Stimulated activated CD4-positive, alpha-beta T cell treated with anti-CD3 and anti-CD28 coated beads, Interleukin-12 subunit alpha, Interleukin-12 subunit beta, amount 100 ng/mL, for 24 hours (primary cell): ENCODE measurements at places on chromosomes 1 and 21.

GRCh38 chr1:39360731-39361130 lies 130.7 kb upstream of the BMP8A start:
- no peak for DNase-seq

DNA sequence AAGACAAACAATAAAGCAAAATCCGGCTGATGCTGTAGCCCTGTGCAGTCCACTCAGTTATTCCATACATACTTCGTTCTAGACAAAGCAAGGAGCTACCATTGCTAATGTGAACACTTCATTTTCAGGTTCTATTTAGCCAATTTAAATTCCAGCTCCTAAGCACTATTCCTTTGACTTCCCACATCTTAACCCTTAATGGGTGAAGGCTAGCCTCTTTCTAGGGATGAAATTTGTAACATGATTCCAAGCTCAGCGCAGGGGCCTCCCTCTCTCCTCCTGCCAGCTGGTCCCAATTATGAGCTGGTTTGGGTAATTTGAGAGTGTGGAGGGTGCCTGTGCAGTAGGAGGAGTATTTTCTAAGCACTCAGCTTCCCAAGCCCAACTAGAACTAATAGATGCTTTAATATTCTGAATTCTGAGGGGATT lies 53.9 kb upstream of the PTGFRN start:
- no peak for DNase-seq

DNA sequence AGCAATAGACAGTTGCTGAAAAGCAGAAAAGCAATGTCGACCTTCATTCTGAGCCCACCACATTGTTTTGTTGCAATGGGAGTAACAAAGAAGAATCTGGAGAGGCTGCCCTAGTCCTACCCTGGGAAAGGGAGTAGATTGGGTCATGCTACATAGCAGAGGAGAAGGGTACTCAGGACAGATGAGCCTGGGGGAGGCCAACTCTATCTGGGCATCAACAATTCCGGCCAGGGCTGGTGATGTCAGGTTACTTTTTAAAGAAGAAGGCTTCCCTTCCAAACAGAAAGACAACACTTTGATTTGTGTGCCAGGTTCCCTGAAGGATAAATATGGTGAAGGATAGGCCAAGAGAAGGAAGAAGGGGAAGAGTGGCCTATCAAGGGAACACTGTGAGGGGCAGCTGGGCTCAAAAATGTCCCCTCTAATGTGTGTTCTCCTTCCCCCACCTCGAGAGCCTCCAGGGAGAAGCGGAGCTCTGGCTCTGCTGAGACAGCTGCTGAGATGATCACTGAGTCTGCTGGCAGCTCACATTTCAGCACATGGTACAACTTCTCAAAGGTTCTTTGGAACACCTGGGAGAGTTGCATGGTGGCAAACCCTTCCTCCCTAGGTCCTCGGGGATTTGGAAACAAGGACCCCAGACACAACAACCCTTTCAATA lies 3.2 kb upstream of the ADIPOR1 start:
- no peak for DNase-seq

GRCh38 chr1:84719543-84720217 lies 29.4 kb upstream of the SSX2IP start:
- DNase-seq, result no peak

DNA sequence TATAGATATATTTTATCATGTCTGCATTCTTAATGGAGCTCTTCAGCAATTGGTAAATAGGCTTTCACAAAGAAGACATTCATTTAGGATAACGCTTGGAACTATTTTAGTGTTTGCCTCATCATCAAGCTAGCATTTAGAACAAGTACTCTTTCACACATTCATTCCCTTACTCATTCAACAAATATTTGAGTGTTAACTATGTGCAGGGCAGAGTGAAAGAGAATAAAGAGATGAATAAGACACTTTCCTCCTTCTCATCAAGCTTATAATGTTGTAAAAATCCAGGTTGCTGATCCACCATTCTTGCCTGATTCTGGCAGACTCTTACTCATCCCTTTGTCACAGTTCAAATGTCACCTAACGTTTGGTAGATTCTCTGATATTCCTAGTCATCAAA lies 386.3 kb upstream of the BEND5 start:
- no peak for DNase-seq

GRCh38 chr1:204065174-204065985 lies 7.5 kb upstream of the SOX13 start:
- no peak for DNase-seq

- DNase-seq, result no peak
These were observed 289.9 kb downstream of the DPYD start for GRCh38 chr1:97630948-97631347.

DNA sequence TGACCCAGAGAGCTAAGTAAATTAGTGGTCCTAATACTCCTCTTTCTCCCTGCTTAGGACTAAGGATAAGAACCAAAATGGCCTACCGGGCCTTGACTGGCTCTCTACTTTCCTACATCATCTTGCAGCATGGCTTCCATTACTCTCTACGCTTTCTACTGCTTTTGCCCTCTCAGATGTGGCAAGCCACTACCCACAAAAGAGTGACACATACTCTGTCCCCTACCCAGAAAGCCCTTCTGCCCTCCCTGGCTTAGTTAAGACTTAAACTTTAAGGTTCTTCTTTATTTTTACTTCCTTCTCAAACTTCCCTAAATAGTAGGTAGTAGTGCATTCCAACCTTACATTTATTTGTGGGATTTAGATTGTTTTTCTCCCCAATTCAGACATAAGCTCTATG lies 228.1 kb downstream of the TPR start:
- no peak for DNase-seq

- no peak for DNase-seq
These were observed 339.5 kb upstream of the C1orf87 start for GRCh38 chr1:60413091-60413490.

DNA sequence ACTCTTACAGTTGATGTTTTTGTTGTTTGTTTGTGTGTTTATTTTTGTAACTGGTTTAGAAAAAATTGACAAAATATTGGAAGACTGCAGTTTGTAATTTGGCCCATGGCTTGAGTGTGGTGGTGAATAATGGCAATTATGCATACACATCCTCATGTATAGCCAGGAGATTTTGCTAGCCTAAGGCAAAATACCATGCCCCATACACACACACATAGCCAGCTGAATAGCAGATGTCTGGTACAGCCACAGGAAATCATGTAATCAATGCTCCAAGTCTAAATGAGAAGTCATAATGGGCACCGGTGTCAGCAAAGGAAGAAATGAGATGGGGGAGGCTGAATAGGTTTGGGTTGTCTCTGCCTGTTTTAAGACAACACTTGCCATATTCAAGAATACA lies 135.2 kb upstream of the COA6 start:
- DNase-seq, result no peak

- DNase-seq, result no peak
These were observed 44.6 kb downstream of the UBR4 start for GRCh38 chr1:19165501-19165900.

- DNase-seq, result no peak
These were observed 415.1 kb downstream of the LRRIQ3 start for GRCh38 chr1:73782901-73783300.

GRCh38 chr1:151815716-151816327 lies 10.6 kb upstream of the LINGO4 start:
- DNase-seq, result no peak

DNA sequence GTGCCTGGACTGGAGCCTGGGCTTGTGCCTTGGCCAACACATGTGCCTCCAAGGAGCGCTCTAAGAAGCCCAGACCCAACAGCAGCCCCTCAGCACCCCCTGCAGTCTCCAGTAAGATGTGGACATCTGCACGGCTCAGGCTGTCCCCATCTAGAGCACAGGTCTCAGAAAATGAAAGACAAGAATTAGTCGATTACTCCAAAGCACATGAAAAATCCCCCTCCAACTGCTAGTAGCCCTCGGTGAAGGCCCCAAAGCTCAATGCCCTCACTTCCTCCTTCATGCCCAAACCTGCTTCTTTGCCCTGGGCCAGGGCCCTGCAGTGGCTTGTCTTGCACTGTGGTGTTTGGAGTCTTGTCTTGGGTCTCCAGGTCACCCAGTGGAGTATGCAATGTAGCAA lies 21.9 kb upstream of the ERO1B start:
- no peak for DNase-seq

DNA sequence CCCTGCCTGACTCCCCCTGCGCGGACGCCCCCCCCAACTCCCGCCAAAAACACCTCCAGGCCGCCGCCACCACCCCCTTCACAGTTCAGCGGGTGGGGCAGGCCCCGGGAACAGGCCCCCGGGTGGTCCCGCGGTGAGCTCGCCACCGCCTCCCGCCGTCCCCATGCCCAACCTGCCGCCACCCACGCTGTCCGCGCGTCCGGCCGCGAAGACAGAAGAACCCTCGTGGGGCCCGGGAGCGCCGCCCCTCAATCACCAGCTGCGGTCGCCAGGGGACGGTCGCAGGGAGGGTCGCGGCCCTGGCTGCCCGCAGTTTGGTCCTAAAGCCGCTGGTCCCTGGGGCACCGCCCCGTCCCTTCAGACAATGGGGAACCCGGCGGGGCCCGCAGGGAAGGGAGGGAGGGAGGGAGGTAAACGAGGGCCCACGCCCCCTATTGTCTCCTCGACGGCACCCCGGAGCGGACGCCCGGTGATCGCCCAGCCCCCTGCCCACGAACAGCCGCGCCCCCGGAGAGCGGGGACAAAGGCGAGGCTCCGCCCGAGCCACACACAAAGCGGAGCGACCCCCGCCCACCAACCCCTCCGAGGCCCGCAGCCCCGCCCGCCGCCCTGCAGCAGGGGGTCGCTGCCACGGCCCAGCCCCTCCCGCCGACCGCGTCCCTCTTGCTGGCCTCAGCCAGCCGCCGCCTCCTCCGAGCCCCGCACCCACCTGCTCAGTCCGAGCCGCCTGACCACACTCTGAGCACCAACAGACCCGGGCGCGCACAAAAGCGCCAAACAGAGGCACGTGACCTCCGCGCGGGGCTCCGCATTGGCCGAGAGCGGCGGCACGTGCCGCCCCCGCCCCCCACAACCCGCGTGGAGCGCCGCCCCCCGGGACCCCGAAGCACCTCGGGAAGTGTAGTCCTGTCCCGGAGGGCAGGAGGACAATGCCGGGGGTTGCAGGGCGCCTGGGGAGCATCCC lies at the start of gene STMN1:
Gene STMN1 (minus strand): TSS at position 740 of the 964 bp plus-strand sequence. CDS start 1,743 bp downstream, outside the sequence.
- DNase-seq, result peak; percentile 88

DNA sequence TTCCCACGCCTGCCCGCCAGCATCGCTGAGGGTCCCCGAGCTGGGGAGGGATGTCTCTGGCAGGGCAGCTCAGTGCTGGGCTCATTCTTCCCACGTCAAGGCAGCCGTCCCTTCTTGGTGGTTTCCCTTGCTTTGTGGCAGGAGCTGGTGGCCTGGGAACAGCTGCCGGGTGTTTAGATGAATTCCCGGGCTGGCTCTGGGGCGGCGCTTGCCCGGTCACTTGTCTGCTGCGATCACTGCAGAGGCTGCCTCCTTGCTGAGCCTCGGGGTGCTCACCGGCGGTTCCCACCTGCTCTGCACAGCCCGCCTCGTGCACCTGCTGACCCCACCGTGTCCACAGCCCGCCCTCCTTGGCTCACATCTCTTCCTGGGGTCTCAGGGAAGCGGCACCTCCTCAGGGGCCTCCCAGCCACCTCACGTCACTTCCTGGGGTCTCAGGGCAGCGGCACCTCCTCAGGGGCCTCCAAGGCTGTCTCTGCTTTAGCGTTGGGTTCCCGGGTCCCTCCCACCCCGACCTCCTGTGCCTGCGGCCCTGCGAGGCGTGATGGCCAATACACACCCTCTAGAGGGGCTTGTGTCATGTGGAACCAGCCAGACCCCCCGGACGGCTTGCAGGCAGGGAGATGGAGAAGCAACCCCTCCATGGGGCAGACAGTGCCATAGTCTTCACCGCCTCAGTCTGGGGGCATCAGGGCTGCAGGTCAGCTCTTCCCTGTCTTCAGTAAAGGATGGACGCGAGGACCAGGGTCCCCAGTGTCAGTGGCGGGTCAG lies 13.5 kb downstream of the COL18A1 start:
- DNase-seq, result no peak
